IMR-90 (cell line): ENCODE measurements at places on chromosomes 4 and X.
A peak's percentile ranks its signal among the peaks of the same experiment; 100 is the strongest.

- no peak for DNase-seq
Measured at GRCh38 chr4:184953421-184953945, 64.8 kb upstream of the HELT start.

GRCh38 chrX:85927740-85928139 is 119.6 kb downstream of the CHM start:
- no peak for DNase-seq

- peak; percentile 17 for DNase-seq
Measured at GRCh38 chrX:29941287-29941686, 274.1 kb upstream of the MAGEB2 start.

- DNase-seq = peak; percentile 12
Measured at GRCh38 chr4:114136069-114136468, 156.6 kb upstream of the ARSJ start.

- DNase-seq = no peak
Measured at GRCh38 chrX:32448320-32448719, 763.0 kb downstream of the DMD start.

GRCh38 chr4:118833192-118833820 is 2.6 kb downstream of the SEC24D start:
- DNase-seq = no peak

- DNase-seq = peak; percentile 23
Measured at GRCh38 chr4:82748810-82749470, 49.7 kb downstream of the SCD5 start.

- peak; percentile 55 for DNase-seq
Measured at GRCh38 chr4:132063829-132064228, 1085.3 kb upstream of the PCDH10 start.

DNA sequence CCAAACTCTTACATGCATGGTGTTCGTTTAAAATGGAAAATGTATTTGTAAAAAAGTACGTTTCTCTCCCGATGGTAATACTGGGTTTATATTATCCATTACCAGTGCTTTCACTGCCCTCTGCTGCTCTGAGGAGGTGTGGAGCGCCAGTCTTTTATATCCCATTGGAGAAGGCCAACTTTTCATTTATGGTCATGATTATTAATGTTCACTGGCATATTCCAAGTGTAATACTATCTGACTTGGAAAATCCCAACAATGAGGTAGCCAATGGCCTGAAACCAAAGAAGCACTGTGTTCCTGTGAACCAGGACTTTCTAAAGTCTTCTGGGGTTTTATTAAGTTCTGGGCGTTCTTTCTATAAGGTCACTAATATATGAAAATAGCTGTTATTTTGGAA is 80.7 kb downstream of the SYNPO2 start:
- DNase-seq = peak; percentile 82

DNA sequence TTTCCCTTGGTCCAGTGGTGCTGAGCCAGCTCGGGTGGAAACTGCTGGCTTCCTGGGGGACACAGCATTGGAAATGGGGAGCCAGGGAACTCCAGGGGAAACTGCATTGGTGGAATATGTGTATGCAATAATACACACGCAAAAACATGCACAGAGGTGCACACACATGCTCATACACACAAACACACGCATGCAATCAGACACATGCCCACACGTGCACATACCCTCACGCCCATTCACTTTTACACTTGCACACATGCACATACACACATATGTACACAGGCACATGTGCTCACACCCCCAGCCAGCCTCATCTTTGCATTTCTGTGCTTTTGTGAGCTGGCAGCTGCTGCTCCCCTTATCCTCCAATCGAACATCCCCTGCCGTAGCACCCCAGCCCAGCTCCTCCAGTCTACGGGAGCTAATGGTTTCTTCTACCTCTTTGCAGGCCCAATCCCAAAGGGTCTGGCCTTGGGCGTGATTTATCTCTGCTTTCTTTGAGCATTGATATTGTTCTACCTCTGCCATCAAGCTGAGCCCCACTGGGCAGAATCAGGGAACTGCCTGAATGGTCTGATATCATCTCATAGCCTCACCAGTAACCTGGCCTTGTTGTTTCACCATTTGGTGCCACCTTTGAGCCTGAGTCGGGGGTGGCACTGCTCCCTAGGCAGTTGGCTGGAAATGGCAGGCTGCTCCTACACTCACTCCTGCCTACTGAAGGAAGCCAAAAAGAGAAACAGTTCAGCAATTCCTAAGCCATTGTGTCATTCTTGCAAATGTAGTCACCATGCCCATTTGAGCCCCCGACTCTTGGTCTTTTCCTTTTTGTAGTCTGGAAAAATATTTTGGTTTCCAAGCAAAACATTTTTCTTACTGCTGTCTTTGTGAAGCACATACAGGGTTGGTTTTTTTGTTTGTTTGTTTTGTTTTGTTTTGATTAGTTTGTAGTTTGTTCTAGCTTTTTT is 104.4 kb upstream of the MAMLD1 start:
- peak; percentile 42 for DNase-seq

GRCh38 chr4:85579942-85580341 is 105.0 kb downstream of the ARHGAP24 start:
- no peak for DNase-seq

DNA sequence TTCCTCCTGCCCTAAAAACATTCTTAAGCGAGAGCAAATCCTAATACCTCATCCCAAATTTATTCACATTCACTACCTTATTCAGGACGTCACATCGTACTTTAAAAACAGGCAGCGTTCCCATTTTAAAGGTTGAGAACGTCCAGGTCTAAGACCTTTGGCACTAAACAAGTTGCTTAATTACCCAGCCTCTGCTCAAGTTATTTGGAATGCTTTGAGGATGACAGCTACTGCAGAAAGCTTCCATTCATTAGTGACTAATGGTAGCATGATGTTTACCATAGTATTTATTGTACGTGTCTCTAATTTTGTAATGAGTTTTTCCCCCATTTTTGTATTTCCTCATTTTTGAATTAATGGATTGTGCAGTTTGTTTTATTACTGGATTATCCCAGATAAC is 1.5 kb downstream of the USP38 start:
- DNase-seq = peak; percentile 24

DNA sequence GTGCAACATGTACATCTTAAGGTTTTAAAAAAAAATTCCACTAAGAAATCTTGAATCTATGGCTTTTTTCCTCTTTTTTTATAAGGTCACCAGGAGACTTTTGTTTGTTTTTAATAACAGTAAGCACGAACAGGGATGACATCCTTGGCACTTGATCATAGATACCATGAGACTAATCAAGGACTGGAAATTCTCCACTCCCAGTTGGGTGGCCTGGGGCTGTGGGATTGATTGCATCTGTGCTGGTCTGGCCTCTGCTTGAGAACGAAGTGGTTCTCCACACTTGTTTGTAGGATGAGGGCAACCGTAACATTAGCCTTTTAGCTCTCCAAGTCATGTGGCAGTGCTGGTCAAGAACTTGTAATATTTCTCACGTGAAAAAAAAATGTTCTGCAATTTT is 35.4 kb downstream of the SNX25 start:
- no peak for DNase-seq

- peak; percentile 31 for DNase-seq
Measured at GRCh38 chrX:96833333-96833732, 50.4 kb upstream of the RPA4 start.

- DNase-seq = no peak
Measured at GRCh38 chrX:125089761-125090445, 229.8 kb upstream of the TEX13C start.

DNA sequence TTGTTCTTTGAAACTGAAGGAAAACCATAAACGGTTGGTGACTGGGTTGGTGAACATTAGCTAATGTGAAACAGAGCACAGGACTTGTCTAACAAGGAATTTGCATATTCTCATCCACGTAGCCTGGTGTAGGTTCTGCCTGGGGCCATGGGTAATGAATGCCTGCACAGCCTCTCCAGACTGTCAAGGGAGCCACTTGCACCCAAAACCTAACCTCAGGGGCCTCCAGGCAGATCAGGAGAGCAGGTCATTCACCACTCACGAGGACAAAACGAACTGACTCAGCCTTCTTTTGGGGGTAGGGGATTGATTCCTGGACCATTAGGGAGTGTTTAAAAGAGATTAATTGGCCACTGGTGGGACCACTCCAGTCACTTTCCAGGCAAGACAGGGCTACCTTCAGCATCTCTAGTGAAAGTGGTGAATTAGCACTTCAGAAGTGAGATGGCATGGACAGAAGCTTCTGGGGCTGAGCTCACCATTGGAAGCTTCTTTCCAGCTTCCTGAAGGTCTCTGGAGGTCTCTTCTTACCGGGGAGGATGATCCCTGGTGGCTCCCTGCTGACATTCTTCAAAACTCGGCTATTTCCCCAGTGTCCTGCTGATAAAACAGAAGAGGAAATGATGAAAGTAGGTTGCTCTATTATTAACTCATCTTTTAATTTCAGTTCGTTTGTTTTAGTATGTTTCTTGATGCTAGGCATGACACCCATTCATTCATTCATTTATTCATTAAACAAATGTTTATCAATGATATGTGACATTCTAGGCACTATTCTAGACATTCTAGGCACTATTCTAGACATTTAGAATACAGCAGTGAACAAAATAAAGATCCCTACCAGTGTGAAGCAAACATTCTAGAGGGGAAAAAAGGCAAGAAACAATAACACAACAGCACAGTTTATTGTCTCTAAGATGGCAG is 104.5 kb upstream of the LNX1 start:
- DNase-seq = no peak

GRCh38 chrX:47748576-47748975 is 88.1 kb upstream of the ZNF81 start:
- no peak for DNase-seq

DNA sequence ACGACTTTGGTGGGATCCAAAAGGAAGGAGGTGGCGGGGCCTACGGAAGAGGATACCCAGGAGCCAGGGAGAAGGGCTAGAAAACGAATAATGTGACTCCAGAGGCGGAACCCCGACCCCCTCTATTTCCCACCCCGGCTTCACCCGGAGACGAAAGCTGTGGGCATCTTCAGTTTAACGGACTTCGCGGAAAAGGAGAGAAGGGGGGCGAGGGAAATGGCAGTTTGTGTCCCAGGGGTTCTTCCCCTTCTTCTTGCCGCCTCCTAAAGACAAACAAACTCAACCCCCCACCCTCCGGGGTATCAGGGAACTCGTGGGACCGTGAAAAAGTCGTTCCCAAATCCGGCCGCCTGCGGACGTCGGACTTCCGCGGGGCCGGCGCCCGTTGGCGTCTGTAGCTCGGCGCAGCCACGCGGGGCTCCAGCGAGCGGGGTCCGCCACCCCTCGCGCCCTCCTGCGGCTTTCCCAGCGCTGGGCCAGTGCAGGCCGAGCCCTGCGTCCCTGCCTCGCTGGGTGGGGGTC is 3.6 kb upstream of the LEF1 start:
- DNase-seq = no peak

DNA sequence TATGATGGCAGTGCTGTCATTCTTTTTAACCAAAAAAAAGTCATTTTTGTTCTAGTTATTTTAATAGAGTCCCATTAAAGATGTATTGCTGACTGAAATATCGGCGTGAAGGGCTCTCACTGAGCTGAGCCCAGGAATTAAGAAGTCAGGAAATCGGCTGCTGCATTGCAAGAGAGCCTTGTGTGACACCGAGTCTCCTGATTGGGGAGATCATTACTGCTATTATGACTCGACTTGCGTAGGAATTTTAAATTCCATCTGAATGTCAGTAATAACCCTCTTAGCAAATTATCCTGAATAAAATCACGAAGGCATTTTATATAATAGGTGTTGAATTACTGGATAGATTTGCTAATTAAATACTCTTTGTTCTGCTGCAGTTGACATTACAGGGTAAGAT is 111.5 kb downstream of the POLA1 start:
- DNase-seq = no peak

GRCh38 chr4:176856421-176856820 is 63.7 kb upstream of the VEGFC start:
- DNase-seq = no peak

DNA sequence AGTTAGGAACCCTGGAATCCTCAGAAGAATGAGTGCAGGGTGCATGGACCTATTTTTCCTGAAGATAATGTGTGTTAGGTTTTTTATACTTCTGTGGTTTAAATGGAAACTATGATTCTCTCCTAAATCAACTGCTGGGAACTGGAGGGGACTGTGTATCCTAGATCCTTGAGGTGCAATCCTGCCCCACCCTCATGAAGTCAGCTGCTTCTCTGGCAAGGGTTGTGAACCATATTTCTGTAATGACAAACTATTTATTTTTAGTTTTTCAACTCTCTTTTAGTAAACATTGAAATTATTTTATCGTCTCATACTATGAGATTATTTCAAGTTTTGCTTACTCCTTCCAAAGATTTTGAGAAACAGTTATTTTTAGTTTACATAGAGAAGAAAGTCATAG is 25.8 kb upstream of the VEGFC start:
- DNase-seq = peak; percentile 22

- no peak for DNase-seq
Measured at GRCh38 chr4:143339497-143339896, 2.8 kb downstream of the GAB1 start.

GRCh38 chr4:38101563-38101962 is 141.4 kb downstream of the PTTG2 start:
- peak; percentile 87 for DNase-seq

DNA sequence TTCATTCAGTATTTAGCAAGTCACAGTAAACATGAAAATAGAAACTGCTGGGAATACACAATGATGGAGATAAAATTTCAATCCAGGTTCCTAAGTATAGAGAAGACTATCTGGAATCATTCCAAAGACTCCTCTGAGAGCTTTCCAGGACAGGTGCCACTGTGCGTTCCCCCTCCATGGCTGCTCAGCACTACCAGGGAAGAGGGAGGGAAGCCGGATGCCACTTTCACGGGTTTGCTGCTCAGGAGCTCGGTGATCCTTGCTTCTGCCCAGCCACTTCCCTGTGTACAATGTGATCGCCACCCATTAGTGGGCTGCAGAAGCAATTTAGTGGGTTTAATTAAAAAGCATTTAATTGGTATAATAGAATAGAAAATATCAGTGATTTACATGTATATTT is 94.5 kb downstream of the FNIP2 start:
- DNase-seq = no peak
